ENCODE measurements at places on chromosomes 5 and 9.

GRCh38 chr5:132746954-132747615 is at the start of gene CCNI2:
Gene CCNI2 (plus strand): TSS chr5:132747426. CDS start chr5:132747496, 70 bp downstream.
- DNase-seq, result peak; percentile 46

- no peak for DNase-seq
These were observed 20.9 kb downstream of the ZNF474 start for GRCh38 chr5:122150215-122150614.

- no peak for DNase-seq
These were observed 339.2 kb upstream of the CDH9 start for GRCh38 chr5:27377626-27378025.

DNA sequence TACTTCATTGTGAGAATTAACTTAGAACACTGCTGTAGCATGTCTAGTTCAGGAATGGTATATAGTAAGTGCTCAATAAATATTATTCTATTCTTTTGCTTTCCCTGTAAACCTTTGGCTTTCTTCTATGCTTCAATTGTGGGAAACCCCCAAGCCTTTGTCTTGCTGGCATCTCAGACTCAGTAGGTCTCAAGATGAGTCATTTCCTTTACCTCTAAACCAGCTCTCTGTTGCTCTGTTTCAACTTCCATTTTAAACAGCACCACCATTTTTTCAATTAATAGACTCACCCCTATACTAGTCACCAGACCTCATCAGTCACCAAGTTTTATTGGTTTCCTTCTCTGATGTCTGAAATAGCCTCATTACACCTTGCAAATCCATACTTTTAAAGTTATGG is 43.5 kb downstream of the DMAC1 start:
- DNase-seq, result no peak

GRCh38 chr5:139651853-139652787 is 4.0 kb downstream of the CXXC5 start:
- DNase-seq, result peak; percentile 77

Measured in Right ventricle myocardium inferior (tissue), 1 donor.